ENCODE measurements at places on chromosomes 5 and 9.
A peak's percentile ranks its signal among the peaks of the same experiment; 100 is the strongest.

DNA sequence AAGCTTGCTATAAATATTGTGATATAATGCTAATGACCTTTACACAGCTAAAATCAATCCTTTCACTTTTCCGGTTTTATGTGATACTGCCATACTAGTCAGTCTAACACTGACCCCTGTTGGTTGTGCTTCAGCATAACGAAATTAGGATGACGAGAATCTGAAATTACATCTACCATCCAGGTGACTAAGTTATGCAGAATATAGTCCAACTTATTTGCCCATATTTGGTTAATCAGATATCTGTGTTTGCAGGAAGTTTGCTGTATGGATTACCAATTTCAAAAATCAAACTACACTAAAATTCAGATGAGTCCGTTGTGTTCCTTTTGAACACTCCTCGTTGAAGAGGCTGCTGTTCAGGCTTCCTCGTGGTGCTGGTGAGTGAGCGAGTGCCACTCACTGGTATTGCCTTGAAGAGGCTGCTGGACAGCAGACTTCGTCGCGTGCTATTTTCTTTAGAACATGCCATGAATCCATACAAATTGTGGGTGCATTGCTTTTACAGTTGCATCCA lies 32.5 kb downstream of the TENT4A start:
- no peak for DNase-seq

- DNase-seq: no peak
These were observed 13.5 kb downstream of the ARL14EPL start for GRCh38 chr5:116045821-116046220.

DNA sequence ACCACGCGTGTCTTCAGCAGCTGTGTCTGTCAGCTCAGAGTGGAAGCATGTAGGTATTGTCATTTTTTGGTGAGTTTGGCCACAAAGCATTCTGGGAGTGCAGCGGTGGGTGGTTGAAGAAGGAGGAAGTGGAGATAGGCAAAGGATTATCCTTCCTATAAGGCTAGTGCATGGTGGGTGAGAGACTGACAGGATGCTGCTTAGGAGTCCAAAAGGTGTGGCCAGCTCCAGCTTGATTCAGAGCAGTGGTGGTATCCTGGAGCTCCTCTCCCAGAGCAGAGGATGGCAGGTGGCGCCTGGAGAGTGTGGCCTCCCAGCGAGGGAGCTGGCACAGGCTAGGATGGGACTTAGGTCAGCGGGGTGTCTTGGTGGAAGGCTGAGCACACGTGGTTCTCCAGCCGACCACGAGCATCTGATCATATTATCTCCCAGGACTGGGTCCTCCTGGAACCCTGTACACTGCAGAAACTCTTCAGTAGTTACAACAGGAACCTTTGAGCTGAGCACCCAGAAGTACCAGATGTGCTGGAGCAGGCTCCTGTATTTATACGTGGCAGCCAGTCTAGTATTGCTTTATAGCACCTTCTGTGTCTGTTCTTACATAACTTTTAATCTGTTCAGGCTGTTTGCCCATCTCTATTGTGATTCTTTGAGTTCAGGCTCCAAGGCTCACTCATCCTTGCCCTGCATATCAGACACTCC lies 29.6 kb downstream of the MAML1 start:
- peak; percentile 34 for DNase-seq

DNA sequence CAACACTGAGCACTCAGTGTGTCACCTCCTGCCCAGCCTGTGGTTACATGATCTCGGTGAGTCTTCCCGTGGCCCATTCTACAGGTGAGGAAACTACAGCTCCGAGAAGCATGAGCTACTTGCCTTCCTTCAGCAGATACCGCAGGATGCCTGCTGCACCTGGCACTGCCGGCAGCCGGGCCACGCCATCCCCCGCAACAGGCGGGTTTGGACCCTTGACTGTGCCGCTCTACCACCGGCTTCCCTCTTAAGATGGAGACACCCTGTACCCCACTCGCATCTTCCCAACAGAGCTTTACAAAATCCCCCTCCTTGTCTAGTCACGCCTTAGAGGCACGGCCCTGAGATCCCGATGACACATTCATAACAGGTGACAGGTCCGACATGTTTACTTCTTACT lies 74.9 kb upstream of the OTULINL start:
- DNase-seq: no peak

DNA sequence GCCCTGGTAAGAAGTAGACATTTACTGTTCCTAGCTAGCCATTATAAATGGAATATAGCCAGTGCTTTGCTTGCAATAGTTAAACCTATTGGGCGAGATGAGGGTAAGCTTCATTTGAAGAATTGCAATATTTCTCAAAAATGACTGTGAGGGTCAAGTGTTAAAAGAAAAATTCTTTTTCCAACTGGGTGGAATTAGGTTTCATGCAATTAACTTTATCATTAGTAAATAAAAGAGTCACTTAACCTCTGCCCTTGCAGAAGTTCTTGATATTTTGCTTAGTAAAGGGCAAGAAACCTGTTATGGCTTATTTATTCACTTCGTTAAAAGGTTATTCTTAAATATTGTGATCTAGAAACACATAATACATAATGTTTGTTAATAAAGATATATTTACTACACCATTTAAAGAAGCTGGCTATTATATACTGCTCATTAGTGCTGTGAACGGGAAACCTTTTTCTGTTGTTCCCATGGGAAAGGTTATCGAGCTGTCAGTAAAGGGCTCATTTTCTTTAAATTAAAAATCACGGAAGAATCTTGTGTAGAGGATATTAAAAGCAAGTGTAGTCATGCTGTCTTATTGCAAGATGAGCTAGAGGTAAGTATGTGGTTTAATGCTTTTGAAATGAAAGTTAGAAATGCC lies 370.5 kb downstream of the CSNK1G3 start:
- no peak for DNase-seq

- DNase-seq: no peak
These were observed 47.4 kb downstream of the PRKACG start for GRCh38 chr9:68966496-68966944.

- no peak for DNase-seq
These were observed 44.0 kb downstream of the NNT start for GRCh38 chr5:43646992-43647391.

DNA sequence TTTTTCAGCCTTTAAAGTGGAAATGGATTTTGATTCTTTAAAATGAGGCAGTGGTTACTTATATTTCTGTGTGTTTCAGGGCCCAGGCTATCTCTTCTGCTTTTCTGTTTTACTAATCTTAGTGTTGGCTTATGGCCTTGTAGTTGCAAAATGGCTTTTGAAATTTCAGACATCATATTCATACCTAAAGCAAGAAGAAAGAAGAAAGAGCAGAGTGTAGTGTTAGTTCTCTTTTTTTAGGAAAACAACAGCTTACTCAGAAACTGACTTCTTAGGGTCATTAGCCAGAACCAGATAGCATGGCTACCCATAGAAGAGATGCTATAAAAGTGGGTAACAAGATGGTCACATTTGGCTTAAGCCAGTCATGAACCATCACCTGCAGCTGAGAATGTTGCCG lies 20.9 kb downstream of the ZBED3 start:
- no peak for DNase-seq

DNA sequence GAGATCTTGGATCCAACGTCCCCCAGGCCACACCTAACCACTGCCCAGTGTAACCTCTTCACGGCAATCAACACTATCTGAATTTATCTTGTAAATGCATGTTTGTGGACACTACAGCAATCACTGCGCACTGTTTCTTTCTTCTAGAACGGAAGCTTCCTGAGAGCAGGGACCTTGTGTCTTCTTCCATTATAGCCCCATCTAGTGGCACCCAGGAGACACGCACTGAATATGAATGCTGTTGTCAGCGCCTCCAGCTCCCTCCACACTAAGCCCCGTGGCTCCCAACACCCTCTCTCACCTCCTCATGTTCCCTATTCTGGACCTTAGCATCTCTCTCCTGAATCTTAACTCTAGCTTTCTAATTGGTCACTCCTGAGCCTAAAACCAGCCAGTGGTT lies 72.7 kb downstream of the SMIM23 start:
- no peak for DNase-seq

- DNase-seq: no peak
These were observed 3.8 kb upstream of the NDST1 start for GRCh38 chr5:150503977-150504620.

GRCh38 chr9:99075246-99075912 lies 29.5 kb upstream of the TGFBR1 start:
- DNase-seq: no peak

GRCh38 chr9:22002038-22002437 lies 7.1 kb downstream of the CDKN2B start:
- DNase-seq: no peak

- no peak for DNase-seq
These were observed 204.0 kb downstream of the FSTL4 start for GRCh38 chr5:133408322-133408721.

GRCh38 chr5:145983446-145983845 lies 47.1 kb downstream of the SH3RF2 start:
- DNase-seq: no peak

DNA sequence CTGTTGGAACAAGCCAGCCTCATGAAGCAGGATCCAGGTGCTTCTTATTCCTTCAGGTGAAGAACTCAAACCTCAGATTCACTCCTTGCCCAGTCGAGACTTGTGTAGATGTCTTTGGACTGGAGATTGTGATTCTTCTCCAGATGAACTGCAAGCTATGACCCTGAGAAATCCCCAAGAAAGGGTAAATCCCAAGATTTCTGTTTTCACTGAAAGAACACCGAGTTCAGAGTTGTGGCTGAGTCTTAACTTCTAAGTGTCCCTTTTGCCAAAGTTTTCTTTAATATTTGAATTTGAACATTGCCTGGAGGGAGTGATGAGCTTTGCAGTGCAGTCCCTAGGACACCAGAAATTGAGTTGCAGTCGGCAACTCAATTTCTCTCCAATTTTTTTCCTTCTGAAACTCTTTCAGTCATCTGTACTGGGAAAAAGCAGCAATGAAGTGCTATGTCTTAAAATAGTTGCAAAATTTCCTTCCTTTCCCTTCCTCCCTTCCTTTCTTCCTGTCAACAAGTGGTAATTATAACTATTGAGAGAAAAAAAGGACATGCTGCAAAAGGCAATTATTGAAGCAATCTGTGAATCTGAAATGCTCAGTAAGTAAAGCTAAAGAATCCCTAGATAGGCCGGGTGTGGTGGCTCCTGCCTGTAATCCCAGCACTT lies 56.1 kb downstream of the ANKRD55 start:
- no peak for DNase-seq

DNA sequence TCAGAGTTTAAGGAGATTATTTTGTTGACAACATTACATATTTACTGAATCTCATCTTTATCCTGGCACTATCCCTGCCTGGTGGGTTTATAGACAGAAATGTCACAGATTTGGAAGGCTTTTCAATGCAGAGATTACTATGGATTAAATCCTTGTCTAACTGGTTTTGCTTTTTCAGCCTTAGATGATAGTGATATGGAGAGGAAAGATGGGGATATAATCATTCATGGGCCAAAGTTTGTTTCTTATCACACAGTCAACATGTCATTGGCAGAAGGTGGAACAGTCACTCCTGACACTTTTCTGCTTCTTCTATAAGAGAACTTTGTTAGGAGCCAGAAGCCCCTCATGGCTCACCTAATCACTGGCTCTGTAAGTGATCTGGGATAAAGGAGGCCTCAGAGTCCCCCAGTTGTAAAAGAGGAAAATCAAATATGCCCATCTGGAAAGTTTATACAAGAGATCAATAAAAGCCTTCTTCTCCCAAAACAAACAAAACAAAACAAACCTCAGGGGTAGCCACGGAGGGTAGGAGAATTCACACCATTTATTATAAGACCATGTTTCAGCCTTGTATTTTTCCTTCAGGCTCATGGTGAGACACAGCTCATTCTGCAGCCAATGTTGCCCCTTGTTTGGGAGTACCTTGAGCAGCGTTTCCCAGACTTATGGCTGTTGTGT lies 101.2 kb downstream of the PCSK1 start:
- DNase-seq: no peak

DNA sequence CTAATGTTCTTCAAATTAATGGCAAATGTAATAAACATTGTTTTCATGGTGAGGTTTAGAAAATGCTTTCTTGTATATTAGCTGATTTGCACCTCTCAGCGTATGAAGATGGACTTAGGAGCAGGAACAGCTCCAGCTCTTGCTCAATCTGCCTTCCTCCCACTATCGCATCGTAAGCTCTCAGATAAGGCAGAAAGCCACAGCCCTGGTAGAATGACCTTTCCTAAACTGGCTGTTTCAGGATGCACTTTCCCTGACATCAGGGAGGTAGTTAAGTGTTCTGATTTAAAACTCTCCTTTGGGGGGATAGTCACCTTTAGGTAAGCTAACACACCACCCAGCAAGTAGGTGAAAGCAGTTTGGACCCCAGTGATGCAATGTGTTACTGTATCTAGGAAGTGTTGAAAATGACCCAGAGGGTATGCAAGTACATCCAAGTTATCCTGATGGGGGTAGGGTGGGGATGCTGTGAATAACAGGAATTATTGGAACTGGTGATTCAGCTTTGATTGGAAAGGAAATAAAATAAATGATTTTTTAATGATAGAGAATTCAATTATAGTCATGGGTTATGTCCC lies 72.3 kb downstream of the LMNB1 start:
- DNase-seq: no peak

DNA sequence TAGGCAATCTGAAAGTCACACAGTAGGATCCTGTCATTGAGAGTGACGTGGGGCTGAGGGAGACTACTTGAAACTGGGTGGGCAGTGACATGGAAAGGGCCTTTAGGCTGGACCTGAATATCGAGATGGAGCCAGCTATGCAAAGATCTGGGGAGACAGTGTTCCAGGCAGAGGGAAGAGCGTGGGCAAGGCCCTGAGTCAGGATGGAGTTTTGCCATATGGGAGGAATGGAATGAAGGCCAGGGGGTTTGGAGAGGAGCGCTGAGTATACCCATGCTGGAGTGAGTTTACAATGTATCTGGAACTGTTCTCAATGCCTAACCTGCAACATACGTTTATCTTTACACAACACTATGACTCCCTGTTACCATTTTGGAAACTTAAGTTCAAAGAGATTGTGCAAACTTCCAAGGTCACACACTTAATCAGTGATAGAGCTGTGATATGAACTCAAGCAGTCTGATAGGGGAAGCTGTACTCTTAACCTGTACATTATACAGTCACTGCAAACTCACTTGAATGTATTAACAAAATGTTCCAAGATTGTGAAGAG lies 33.5 kb downstream of the INSYN2B start:
- DNase-seq: no peak

- DNase-seq: no peak
These were observed 128.1 kb downstream of the DAB2IP start for GRCh38 chr9:121779381-121780117.

DNA sequence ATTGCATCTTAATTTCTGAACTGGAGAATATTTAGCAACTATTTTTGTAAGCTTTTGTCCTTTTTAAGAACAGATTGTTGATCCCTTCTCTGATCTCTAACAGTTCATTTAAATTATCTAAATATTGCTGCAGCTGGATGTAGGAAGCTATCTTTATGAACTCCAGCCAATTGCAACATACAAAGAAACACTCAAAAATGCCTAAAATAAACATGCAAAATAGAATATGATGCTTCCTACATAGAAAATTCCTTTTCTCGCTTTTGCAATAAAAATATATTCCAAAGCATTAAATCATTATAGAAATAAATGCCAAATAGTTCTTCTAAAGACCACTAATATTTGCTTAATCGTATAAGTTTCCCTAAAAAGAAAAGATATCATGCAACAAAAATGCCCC lies 218.6 kb downstream of the LURAP1L start:
- no peak for DNase-seq
